Caki2 (cell line): ENCODE measurements at places on chromosomes 1 and 21.

GRCh38 chr1:243742819-243743218 lies 107.2 kb downstream of the AKT3 start:
- peak; percentile 13 for DNase-seq

GRCh38 chr21:46363698-46364097 lies 39.7 kb downstream of the PCNT start:
- DNase-seq, result no peak

- DNase-seq, result no peak
Measured at GRCh38 chr1:243216741-243217140, 38.3 kb downstream of the CEP170 start.

DNA sequence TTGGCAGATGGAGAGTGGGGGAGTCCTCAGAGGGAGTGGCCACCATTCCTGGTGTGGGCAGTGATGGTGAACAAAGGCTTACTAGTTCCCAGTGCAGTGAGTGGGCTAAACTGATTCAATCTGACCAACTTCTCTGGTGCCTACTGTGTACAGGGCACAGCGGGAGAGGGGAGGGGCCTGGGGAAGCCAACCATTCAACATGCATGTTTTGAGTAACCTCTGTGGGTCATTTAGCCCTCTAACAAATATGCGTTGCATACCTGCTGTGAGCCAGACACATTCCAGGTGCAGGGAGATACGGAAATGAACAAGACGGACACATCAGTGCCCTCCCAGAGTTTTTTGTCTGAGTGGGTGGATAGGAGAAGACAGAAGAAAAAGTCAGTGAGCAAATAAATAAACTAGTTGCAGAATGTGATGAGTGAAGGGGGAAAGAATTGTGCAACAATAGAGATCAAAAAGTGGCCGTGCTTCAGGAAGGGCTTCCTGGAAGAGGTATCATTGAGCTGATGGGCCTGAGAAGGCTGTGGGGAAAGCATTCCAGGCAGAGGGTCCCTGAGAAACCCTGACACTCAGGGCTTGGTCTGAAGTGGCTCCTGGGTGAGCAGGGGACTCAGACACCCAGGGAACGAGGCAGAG lies 78.8 kb downstream of the EPHB2 start:
- no peak for DNase-seq

DNA sequence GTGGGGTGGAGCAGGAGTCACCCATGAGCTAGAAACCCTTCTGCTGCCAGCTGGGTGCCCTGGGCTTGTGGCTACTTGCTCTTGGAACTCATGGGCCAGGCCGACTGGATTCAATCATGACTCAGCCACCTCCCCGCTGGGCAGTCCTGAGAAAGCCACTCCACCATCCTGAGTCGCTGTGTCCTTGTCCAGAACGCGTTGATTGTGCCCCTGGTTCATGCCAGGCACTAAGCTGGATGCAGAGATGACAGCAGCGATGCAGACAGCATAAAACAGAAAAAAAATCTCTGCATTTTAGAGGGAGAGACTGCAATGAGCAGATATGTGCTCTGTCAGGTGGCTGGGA lies 10.6 kb downstream of the PADI1 start:
- no peak for DNase-seq

DNA sequence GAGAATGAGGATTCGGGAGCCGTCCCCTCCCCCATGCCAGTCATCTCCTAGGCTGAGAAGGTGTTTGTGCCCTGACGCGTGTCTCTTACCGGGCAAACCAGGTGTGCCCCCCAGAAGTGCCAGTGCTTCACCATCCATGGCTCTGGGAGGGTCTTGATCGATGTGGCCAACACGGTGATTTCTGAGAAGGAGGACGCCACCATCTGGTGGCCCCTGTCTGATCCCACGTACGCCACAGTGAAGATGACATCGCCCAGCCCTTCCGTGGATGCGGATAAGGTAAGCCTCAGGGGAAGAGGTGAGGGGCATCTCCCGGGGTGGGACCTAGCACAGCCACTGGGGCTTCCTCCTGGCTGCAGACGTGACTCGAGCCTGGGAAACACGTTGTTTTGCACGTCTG lies 959 bp downstream of the PADI6 start:
- DNase-seq, result no peak

DNA sequence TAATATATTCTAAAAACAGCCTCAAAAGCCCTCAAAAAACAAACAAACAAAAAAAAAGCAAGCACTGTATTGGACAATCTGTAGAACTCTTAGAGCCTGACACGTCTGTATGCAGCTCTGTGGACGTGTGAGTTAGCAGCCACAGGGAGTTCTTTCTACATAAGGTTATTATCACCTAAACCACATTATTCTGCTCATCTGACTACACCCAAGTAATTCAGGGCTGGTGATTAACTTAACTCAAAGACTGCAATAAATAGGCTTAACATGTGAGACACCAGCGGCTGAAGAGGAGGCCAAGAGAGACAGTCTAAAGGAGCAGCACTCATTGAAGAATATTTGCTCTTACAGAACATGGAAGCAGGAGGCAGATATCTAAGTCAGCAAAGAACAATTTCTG lies 316.0 kb downstream of the VAV3 start:
- DNase-seq, result peak; percentile 47

DNA sequence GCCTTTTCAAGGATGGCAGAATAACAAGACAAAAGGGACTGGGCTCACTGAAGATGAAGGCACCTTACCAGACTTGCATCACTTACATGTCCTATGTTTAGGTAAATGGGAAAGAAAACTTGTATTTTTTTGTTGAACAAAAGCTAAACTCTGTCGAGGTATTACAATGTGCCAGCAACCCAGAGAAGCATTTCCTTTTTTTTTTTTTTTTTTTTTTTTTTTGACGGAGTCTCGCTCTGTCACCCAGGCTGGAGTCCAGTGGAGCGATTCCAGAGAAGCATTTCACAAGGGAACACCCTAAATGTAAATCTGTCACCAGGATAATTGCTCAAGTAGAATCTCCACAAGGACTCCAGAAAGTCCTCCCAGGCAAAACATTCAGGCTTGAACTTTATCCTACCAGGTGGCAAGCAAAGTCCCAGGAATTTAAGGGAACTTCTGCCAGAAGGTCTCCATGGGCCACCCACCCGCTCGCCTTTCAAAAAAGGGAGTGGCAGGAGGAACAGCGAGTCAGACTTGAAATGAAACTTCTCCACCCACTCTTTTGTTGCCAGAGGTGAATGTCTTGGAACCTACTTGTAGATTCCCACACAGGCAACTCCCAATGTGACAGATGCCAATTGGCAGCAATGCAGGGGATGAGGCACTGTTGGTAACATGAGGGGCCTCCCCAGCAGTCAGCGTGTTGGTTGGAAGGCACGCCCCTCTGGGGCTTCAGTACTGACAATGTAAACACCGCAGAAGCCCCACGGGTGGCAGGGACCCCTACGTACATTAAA lies 125.0 kb downstream of the TIAM1 start:
- peak; percentile 82 for DNase-seq

GRCh38 chr1:61223140-61223539 lies 140.8 kb downstream of the NFIA start:
- DNase-seq, result no peak

DNA sequence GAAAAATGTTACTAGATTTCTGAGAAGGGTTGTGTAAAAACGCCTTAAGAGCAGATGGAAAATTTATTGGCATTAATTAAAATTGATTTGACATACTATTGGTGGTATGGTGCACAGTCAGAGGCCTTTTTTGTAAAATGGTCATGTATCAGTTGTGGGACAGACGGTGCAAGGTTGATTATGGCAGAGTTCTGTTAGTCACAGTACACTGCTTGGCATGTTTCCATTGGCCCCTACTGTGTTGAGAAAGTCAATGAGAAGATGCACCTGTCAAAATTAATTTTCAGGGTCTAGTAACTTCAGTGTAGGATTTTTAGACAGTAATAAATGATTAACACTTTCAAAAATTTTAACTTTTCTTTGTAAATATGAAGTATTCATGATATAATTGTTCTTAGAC lies 4.4 kb downstream of the B3GALT2 start:
- no peak for DNase-seq

DNA sequence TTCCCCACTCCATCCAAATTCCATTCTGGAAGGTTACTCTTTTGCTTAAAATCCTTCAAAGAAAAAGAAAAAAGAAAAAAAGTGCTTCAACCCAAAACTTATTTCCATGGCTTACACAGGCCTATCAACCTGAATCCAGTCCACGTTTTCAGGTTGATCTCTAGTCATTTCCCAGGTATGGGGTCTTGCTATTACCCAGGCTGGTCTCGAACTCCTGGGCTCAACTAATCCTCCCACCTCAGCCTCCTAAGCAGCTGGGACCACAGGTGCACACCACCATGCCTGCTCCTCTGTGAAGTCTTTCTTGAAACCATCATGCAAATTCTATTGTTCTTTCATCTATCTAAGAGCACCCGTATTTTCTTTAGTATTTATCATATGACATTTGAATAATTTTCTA lies 7.6 kb downstream of the RNF19B start:
- DNase-seq, result no peak

DNA sequence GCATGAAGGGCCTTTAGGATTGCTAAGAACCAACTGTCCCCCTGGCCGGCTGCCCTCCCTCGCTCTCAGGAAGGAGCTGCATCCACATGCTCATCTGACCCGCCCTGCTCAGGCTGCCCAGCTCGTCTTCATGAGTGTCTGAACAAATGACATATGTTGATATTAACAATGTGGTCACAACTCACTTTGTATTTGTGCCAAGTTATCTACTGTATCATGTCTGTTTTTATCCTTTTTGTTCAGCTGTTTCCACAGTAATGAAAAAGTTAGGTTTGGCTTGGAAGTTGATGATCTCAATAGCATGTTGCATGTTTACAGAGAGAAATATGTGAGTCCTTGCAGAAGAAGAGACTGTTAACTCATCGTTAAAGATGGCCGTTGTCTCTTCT lies 75.1 kb downstream of the PHTF1 start:
- DNase-seq, result no peak

DNA sequence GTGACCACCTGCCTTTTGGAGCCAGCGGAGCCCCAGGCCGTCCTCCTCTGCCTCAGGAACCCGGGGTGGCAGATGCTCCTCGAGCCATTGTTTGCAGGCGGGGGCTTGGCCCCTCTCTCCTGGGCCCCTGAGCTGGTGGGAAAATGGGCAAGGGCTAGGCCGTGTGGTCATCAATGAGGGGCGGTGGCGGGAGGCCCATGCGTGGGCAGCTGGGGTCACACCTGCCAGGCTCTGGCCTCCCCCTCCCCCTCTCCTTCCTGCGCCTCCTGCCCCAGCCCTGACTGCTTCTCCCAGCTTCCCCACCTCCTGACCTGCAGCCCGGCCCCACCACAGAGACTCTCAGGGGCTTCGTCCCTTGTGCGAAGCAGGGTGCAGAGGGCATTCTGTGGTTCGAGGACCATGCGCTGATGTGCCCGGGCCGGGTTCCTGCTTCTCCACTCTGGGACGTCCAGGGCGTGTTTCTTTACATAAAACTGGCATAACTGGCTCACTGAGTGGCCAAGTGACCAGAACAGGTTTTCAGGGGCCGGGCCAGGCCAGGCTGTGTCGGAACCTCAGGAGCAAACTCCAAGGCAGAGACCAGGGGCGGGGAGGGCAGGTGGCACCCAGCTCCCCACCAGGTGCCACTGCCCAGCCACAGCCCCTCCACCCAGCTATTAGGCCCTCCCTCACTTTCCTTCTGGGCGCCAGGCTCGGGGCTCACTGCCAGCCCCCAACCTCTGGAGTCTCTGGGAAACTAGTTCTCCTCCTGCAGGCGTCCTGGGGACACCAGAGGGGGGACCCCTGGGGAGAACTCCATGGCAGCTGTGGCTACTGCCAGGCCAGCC lies 9.3 kb downstream of the SAMD11 start:
- no peak for DNase-seq

GRCh38 chr1:8457760-8458381 lies 140.0 kb downstream of the SLC45A1 start:
- no peak for DNase-seq

- no peak for DNase-seq
Measured at GRCh38 chr1:89608984-89609725, 23.8 kb upstream of the LRRC8C start.

GRCh38 chr1:64234714-64235113 lies 31.3 kb downstream of the UBE2U start:
- DNase-seq, result no peak

- no peak for DNase-seq
Measured at GRCh38 chr1:77659879-77660593, 22.4 kb downstream of the ZZZ3 start.

DNA sequence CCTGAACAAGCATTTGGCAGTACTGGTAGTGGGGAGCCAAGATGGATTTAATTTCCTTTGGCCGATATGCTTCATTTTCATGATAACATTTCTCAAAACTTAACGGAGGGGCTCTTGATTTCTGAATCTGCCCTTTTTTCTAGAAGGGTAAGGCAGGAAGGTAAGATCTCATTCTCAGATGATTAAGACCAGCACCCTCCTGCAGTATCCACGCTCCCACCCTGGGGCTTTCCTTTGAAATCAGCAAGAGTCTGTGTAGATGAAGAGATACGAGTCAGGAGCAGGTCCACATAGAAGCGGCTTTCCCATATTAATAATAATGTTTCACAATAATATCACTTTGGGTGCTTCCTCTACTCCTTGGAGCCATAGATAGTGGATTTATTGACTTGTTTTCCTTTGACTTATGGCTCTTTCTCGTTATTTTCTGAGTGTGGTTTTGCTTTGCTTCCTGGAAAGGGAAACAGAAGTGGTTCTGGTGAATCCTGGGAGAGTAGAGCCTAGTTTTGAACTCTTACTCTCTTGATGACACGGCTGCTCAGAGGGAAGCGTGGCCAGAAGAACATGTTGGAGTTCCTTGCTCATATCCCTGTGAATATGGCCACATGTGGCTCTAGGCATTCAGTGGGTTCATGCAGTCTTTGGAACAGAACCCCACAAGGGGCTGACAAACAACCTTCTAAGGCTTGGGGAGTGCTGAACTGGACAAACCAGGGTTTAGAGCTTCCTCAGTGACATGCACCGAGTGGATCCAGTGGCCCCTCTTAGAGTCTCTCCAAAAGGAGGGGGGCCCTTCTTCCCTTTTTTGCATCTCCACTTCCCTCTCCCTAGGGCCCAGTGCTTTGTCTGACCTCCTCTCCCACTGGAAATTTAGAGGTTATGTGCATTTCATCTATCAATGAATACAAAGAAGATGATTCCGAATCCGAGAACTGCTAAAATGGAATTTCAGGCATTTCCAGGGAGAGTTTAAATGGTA lies 195.7 kb downstream of the DYRK1A start:
- no peak for DNase-seq

DNA sequence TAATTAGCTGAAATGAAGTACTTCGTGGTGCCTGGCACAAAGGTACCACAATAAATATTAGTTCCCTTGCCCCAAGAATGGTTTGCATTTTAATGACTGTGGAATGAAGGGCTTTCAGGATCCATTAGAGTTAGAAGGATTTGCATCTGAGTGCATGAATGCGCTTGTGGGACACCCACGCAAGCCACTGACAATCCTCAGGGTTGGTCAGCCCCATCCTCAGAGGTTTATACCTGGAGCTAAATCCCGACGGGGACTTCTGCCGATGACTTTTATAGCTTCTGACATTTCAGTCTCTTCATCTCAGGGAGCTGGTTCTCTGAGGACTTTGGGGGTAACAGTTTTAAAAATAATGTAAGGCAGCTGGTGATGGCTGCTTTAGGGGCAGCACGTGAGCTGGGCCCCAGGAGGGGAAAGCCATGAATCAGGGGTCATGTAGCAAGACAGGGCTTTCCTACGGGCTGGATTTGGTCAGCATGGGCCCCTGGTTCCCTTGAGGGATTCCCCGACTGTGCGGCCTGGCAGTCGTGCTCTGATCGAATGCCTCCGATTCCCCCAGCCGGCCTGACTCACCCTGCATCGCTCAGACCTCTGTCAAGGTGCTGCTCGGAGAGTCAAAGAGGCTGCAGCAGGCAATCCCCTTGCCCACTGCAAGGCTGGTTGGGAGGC lies 20.8 kb upstream of the IL10 start:
- DNase-seq, result no peak

GRCh38 chr1:32454726-32455125 lies 10.1 kb upstream of the ZBTB8B start:
- no peak for DNase-seq
